Chondrocyte (in vitro differentiated cells): ENCODE measurements at places on chromosomes 2 and 18. TPM values are rescaled to one million over a fixed set of nuclear protein-coding genes. Genes with fewer than 3 reads are reported as not detected.

- DNase-seq: no peak
Observed at GRCh38 chr2:26612034-26612433, 29.1 kb downstream of the CIB4 start.

- DNase-seq: no peak
Observed at GRCh38 chr2:232901736-232902578, 31.9 kb downstream of the SNORC start.

- no peak for DNase-seq
Observed at GRCh38 chr2:42848726-42849290, 56.4 kb upstream of the HAAO start.

- no peak for DNase-seq
Observed at GRCh38 chr18:23207191-23207955, 72.1 kb downstream of the CABLES1 start.

DNA sequence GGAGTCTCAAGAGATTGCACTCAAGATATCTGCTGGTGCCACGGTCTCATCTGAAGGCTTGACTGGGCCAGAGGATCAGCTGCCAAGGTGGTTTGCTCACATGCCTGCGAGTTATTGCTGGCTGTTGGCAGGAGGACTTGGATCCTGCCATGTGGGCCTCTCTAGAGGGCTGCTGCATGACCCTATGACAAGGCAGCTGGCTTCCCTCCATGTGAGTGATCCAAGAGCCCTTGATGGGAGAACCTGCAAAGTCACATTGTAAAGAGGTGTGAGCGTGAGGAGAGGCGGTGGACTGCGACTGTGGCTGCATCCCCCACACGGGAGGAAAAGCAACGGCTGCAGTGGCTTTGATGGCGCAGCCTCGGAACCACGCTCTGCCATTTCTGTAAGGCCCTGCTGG lies 4.0 kb upstream of the ALLC start:
- no peak for DNase-seq

DNA sequence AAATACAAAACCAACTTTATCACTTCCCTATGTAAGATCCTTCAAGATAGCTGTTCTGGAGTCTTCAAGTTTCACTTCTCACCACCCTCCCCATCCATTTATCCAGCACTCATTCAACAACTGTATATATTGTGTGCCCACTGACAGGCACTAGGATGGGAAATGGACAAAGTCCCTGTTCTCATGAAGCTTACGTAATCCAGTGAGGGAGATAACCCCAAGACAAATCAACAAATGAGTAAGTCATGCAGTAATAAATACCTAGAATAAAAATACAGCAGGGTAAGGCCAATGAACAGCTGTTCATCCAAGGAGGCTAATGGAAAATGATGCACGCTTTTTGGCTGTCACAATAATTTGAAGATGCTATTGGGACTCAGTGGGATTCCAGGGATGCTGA lies 133.8 kb downstream of the MEMO1 start:
- no peak for DNase-seq

GRCh38 chr2:24477229-24477628 lies 13.8 kb upstream of the NCOA1 start:
- no peak for DNase-seq

GRCh38 chr2:183532514-183532913 lies 408.3 kb downstream of the NUP35 start:
- DNase-seq: no peak

GRCh38 chr2:217365656-217366055 lies 505.8 kb upstream of the TNP1 start:
- no peak for DNase-seq

The GBX2 gene
- 12.5 to 17.8 TPM (median 16.7 TPM) in 3 replicates for total RNA-seq

The ZEB2 gene
- 55.5 to 104 TPM (median 95.4 TPM) in 3 replicates for total RNA-seq
